Stimulated activated naive CD8-positive, alpha-beta T cell treated with anti-CD3 and anti-CD28 coated beads, Interleukin-15, Interleukin-2, amounts not matched to agents 100 U/mL and 50 U/mL, for 24 hours (primary cell): ENCODE measurements at places on chromosomes 4 and X.

DNA sequence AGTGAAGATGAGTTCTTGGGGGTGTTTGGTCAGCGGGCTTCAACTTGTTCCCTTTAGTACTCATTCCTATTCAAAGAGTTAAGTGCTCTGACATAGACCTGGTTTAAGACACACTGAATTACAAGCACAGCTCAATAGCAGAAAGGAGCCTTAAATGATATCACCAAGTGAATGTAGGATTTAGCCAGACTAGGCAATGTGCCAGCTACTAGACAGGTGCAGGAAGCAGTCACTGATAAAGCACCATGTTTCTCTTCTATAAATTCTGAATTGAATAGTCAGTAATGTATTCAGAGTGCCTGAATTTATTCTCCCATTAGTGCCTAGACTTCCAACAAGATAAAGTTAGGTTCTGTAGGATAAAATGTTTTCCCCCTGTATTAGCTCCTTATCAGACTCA is 63.6 kb downstream of the ASB9 start:
- no peak for DNase-seq

DNA sequence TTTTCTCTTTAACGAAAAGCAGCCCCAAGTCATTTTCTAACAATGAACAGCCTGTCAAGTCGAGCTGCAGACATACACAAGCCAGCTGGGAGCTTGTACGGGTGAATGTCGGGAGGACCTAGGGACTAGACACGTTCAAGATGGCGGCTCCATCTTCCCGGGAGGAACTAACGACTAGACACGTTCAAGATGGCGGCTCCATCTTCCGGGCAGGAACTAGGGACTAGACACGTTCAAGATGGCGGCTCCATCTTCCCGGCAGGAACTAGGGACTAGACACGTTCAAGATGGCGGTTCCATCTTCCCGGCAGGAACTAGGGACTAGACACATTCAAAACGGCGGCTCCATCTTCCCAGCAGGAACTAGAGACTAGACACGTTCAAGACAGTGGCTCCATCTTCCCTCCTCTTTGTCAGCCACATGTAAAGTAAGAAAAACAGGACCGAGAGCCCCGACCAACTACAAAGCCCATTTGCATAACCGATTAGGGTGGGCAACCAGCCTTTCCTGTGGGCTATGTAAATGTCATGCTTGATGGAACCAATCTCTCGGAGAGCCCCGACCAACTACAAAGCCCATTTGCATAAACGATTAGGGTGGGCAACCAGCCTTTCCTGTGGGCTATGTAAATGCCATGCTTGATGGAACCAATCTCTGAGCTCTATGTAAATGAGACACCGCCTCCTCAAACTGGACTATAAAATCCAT is 175.5 kb downstream of the DHRSX start:
- peak; percentile 17 for DNase-seq

- DNase-seq: no peak
These were observed 307.7 kb upstream of the ARSJ start for GRCh38 chr4:114287079-114287696.

DNA sequence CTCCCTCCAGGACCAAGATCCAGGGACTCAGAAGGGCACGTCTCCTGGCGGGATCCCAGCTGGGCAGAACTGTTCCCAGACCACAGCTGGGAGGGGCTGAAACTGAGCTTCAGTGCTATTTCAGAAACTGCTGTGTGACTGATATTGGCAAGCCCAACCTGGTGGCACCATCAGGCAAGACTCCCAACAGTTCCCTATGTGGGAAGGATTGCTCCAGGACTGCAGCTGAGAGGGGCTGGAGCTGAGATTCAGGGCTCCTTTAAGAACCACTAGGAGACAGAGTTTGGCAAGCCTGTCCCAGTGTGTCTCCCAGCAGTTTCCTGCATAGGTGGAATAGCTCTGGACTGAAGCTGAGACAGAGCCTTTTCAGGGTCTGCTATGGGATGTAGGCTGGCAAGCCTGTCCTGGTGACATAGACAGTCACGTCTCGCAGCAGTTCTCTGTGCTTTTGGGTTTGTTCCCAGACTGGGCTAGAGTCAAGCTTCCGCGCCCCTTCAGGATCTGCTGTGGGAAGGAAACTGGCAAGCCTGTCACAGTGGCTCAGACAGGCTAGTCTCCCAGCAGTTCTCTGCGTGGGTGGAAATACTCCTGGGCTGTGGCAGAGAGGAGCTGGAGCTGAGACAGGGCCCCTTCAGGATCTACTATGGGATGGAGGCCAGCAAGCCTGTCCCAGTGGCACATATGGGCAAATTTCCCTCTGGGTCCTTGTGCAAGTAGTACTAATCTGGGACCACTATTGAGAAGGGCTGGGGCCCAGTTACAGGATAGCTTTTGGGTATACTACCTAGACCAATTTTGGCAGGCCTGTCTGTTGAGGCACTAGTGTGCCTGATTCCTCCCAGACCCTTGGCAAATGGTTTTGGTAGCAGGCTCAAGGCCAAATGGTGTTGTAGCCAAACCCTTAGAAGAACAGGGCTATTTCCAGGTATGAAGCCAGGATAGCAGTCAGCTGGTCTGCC is 20.2 kb upstream of the MED14 start:
- DNase-seq: no peak

- DNase-seq: no peak
These were observed 27.4 kb upstream of the CCSER1 start for GRCh38 chr4:90099812-90100211.

- DNase-seq: no peak
These were observed 100.4 kb downstream of the MAMLD1 start for GRCh38 chrX:150463566-150463965.

GRCh38 chr4:109026588-109026987 is 263.7 kb upstream of the ETNPPL start:
- DNase-seq: no peak
